Stimulated activated CD4-positive, alpha-beta T cell treated with anti-CD3 and anti-CD28 coated beads, Interleukin-1b, Interleukin-23, amount 100 ng/mL, for 24 hours (primary cell): ENCODE measurements at places on chromosomes 13 and 19.

- DNase-seq: no peak
Measured at GRCh38 chr13:26503826-26504594, 53.5 kb upstream of the WASF3 start.

DNA sequence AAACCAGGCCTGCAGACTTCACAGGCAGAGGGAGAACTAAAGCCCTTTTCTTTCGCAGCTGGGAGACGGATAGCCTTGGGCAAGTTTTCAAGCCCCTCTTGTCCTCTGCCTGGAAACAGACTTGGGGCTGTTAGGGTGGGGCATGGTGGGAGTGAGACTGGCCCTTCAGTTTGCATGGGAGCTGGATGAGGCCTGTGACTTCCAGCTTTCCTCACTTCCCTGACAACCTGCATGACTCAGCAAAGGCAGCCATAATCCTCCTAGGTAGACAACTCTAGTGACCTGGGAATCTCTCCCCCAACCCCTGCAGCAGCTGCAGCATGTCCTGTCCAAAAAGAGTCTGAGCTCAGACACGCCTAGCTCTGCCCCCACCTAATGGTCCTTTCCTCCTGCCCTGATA lies 93.0 kb downstream of the POSTN start:
- no peak for DNase-seq

DNA sequence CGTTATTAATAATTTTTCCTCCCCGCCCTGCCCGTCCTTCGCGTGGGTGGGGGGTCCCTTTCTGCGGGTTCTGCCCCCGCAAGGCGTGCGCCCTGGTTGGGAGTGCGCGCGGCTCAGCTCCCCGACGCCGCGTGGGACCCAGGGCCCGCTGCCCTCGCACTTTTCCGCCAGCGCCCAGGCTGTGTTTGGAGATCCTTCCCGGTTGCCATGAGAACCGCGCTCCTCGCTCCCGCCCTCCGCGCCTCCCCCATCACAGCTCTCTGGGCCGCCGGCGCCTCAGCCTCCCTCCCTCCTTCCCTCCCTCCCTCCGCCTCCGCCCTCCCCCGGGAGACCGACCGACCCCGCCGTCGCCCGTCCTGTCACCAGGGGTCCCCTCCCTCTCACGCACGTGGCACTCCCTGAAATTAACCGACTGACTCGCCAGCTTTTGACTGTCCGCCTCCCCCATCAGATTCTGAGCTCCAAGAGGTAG lies 2.4 kb upstream of the SSBP4 start:
- no peak for DNase-seq

- no peak for DNase-seq
Measured at GRCh38 chr19:10419200-10419645, 1.1 kb upstream of the PDE4A start.

GRCh38 chr19:29484876-29485275 lies 40.9 kb upstream of the VSTM2B start:
- DNase-seq: no peak

DNA sequence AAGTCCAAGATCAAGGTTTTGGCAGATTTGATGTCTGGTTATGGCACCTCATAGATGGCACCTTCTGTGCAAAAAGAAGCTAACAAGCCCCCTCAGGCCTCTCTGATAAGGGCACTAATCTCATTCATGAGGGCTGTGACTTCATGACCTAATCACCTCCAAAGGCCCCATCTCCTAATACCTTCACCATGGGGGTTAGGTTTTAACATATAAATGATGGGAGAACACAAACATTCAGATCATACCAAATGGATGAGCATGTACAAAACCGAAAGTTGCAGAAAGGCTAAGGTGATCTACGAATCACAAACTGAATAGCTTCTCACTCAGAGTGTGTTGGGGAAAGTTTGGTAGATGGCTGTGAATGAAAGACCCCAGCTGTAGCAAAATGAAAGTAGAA lies 217.4 kb downstream of the TBC1D4 start:
- DNase-seq: no peak

DNA sequence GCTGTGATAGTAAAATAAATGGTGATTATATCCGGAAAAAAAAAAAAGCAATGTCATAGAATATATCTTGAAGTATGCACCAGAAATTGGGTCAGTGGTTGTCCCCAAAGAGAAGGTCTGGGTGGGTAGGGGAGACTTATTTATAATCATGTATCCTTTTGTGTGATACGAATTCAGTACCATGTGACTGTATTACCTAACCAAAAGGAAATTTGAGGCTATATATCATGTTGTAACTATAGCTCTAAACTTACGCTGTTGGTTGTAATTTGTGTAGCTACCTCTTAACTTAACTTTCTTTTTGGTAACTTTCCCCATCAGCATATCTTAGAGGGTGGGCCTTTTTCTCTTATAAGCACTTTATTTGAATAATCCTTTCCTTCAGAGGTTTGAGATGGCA lies 25.2 kb upstream of the KCTD4 start:
- DNase-seq: no peak

DNA sequence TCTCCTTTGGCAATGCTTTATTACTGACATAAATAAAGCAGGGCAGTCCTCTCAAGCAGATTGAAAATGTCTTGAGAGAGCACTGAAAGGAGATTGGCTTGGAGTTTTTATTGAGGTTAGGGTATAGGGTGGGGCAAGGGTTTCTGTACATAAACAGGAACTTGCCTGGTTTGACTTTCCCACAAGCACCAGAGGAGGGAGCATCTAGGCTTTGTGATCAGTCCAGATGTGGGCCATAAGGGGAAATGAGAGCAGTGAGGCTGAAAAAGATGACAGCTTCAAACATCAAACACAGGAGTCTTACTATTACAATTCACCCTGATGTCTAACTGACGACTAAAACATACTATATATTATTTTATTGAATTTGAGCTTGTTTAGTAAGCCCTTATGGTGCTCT lies 260.9 kb downstream of the MTUS2 start:
- no peak for DNase-seq

GRCh38 chr13:99439048-99439447 lies 62.2 kb upstream of the TM9SF2 start:
- DNase-seq: no peak

- DNase-seq: no peak
Measured at GRCh38 chr19:51637362-51637978, 7.3 kb upstream of the SIGLEC5 start.

DNA sequence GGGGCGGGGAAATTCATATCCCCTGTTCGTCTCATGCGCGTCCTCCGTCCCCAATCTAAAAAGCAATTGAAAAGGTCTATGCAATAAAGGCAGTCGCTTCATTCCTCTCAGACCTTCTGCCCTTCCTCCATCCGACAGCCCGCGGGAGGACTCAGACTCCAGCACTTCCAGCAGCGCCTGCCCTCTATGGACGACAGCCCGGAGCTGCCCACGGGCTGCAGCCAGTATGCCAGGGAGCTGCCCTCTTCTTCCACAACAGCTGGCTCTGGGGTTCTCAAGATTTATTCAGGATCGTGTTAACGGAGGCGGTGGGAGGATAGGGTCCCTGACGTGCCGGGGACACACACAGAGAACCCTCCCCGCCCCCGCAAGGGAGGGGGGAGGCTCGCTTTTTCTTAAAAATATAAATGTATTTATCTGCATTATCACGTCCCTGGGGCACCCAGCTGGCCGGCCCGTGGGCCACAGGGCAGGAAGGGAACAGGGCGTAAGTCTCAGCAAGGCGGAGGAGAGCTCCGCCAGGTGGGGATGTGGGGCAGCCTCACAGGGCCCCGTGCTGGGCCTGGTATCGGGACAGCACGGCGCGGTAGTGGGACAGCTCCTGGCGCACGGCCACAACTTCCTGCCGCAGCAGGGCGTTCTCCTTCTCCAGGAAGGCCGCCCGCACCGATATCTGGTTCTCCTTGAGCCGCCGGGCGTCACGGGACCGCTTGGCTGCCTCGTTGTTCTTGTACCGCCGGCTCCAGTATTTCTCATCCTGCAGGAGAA lies 6.7 kb downstream of the DBP start:
- no peak for DNase-seq

GRCh38 chr19:31674503-31675192 lies 325.4 kb upstream of the TSHZ3 start:
- DNase-seq: no peak

DNA sequence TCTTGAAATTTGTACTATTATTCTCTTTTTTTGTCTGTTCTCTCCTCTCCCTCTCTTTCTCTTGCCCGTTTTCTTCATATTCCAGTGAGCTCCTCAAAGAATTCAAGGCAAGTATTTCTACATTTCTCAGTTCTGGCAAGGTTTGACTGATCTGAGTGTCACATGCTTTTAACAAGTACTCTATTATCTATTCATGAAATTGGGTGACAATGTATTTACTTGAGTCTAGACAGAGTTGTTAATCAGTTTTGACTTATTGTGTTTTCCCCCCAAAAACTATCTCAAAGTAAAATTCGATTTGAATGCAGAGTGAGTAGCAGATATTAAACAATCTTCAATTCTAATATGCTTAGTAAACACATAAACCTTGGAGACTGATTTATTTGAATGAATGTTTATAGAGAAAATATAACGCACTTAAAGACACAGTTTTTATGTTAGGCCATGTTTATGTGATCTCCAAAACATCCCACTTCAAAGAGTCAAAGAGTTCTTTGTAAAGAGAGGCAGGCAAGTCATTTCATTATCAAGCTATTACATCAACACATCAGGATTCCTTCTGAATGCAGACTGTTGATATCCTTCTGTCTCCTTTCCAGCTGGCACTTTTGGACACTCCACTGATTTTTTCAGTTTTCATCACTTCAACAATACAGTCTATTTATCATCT lies 166.6 kb downstream of the SLITRK6 start:
- DNase-seq: no peak

DNA sequence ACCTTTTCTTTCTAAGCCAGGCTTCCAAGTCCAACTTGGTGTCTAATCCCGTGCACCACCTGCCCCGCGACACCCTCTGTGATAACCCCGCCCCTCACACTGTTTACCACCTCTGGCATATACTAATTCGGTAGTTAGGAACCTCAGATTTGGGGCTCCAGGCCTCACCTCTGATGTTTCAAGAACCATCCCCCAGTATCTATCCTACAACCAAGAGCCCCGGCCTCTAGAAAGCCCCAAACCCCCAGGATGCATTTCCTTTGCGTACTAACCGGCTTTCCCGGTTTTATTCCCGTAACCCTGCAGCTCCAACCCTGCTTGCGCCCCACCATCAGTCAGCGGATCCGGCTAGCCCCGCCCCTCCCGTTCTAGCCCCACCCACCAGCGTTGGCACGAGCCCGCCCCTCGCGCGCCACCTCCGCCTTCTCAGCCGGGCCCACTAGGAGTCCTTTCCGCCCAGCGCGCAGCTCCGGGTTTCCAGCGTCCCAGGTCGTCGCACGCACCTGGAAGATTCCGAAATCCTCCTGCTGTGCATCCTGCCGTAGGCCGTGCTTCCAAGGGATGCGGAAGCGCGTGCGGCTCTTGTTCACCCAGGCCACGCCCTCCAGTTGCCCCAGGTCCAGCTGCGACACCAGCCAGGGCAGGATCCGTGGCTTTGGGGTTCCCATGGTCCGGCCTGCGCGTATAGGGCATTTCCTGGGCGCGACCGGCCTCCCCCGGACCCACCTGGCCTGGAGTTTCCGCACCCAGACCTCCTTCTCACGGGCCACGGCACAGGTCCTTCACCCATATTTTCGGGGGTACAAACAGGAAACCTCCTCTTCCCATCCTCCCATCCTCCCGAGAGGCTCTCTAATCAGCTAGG lies 1.3 kb downstream of the IRF3 start:
- DNase-seq: peak; percentile 91

DNA sequence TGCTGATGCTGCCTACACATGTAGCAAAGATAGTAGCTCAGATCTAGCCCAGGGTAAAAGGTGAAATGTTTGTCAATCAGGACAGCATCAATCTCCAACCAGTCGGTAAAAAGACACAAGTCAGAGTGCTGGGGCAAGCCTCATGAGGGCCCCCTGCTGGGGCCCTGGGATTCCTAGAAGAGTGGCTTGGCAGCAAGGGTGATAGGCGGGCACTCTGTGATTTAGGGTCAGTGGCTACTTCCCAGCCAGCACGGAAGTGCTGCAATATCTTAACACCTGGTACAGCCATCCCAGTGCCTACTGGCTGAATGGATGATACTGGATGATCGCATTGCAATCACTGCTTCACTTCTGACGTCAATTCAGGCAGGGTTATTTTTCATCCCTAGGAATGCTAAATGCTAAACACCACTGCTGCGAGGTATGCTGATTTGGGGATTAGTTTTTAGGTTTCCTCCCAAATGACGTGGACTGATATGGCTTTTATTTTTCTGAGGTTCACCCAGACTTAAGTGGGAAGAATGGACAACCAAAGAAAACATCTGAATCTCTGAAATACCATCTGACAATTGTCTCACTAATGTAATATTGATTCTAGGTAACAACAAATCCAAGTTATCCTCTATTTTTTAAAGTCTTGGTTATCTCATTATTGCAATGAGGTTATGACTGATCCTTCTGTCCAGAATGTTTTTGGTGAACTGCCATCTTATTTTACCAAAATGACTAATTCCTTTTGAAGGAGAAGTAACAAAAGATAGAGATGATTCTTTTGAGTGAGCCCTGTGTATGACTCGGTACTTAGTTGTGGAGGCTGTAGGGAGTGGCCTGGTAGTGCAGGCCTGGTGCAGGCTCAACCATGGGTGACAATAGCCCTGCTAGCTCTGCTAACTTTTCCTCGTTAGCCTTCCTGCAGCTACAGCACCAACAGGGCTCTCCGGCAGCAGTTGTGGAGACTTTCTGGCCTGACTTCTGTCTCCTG lies 432.5 kb downstream of the FGF9 start:
- DNase-seq: no peak

DNA sequence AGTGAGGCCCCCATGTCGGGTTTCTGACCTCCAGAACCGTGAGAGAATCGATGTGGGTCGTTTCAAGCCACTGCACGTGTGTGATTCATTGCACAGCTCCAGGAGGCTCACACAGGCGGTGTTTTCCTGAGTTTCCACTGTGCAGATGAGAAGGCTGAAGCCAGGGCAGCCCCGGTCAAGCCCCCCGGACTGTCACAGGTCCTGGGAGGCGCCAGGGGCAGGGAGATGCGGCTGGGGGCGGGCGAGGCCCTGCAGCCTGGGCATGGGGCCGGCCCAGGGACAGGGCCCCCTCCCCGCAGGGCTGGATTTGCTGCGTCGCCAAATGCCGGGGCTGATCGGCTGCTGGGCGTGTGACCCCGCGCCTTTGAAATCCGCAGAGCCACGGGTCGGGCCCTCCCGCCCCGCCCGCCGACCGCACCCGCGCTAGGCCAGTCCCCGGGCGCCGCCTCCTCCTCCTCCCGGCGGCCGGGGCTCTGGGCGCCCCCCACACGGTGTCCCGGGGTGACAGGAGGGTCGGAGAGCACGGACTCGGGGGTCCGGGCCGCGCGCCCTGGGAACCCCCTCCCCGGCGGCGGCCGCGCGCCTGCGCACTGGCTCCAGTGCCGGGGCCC lies 9.9 kb upstream of the MKNK2 start:
- DNase-seq: no peak

DNA sequence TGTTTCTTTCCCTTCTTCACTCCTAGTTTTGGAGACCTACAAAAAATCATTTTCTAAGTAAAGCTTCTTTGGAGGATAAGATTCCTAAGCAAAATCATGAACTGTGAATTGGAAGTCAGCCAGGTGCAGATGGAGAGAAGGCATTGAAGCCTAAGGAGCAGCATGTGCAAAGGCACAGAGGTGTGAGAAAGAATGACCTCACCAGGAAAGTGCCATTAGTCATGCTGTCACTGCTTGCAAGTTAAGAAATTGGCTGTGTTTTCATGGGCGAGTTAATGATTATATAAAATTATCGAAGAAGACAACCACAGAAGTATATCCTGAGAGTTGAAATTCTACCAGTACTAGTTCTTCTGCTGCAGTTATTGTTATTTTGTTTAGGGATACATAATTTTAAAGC lies 80.3 kb upstream of the KLHL1 start:
- DNase-seq: no peak

GRCh38 chr19:28475525-28475924 lies 737.4 kb downstream of the UQCRFS1 start:
- no peak for DNase-seq
